ENCODE measurements at places on chromosomes 3 and 15. TPM values are rescaled to one million over a fixed set of nuclear protein-coding genes. Genes with fewer than 3 reads are reported as not detected.

P3H2 gene
- 13.9 TPM for total RNA-seq

MESP1 gene
- 0.50 TPM for total RNA-seq

ADPRH gene
- total RNA-seq: 3.6 TPM

DPPA4 gene
- not detected for total RNA-seq

SLC24A5 gene
- not detected for total RNA-seq

MON1A gene
- 19.2 TPM for total RNA-seq

TLNRD1 gene
- total RNA-seq: 10.8 TPM

ALDH1L1 gene
- not detected for total RNA-seq

SCN11A gene
- total RNA-seq: under 0.01 TPM

SLC9C1 gene
- total RNA-seq: not detected

CACNA2D3 gene
- under 0.01 TPM for total RNA-seq

TMEM108 gene
- not detected for total RNA-seq

SLC28A2 gene
- total RNA-seq: not detected

TMCO5A gene
- total RNA-seq: not detected

AADACL2 gene
- not detected for total RNA-seq

PARP15 gene
- total RNA-seq: 0.87 TPM

EIF3J gene
- total RNA-seq: 33.7 TPM

GOLGA6B gene
- not detected for total RNA-seq

REC114 gene
- not detected for total RNA-seq

PARP14 gene
- 63.0 TPM for total RNA-seq

CHRFAM7A gene
- total RNA-seq: 0.17 TPM

TMC3 gene
- not detected for total RNA-seq

ALAS1 gene
- 68.5 TPM for total RNA-seq

MB21D2 gene
- 6.1 TPM for total RNA-seq

PPP2R3A gene
- total RNA-seq: 16.7 TPM

HESX1 gene
- total RNA-seq: 1.2 TPM

SEC62 gene
- 49.0 TPM for total RNA-seq

DCLK3 gene
- total RNA-seq: not detected

TRPC1 gene
- total RNA-seq: 49.5 TPM

AGTR1 gene
- total RNA-seq: 3.3 TPM

STOML1 gene
- 23.9 TPM for total RNA-seq

PTX3 gene
- 266 TPM for total RNA-seq

RPP25 gene
- 6.3 TPM for total RNA-seq

CRBN gene
- 90.8 TPM for total RNA-seq

CYP8B1 gene
- total RNA-seq: not detected

CFAP44 gene
- total RNA-seq: 5.5 TPM

P2RY1 gene
- total RNA-seq: 4.0 TPM

SCG3 gene
- total RNA-seq: not detected

PLSCR5 gene
- not detected for total RNA-seq

ADAMTSL3 gene
- total RNA-seq: 1.2 TPM

AMOTL2 gene
- total RNA-seq: 77.1 TPM

SLC51A gene
- not detected for total RNA-seq

FRMD5 gene
- total RNA-seq: 7.0 TPM

AMT gene
- 1.2 TPM for total RNA-seq

NUSAP1 gene
- total RNA-seq: 9.1 TPM

TIMP4 gene
- 15.6 TPM for total RNA-seq

SI gene
- total RNA-seq: not detected

HIGD2B gene
- total RNA-seq: not detected

GP5 gene
- 0.17 TPM for total RNA-seq

THRB gene
- total RNA-seq: 2.0 TPM

MASP1 gene
- total RNA-seq: 178 TPM

SELENOS gene
- 60.7 TPM for total RNA-seq

CASR gene
- total RNA-seq: not detected

SLC28A1 gene
- not detected for total RNA-seq

CHL1 gene
- 8.9 TPM for total RNA-seq

B3GNT5 gene
- 5.8 TPM for total RNA-seq
